ENCODE measurements at places on chromosomes 16 and 17.

GRCh38 chr17:76540381-76541300, 797 bp downstream of the PRCD start:
- peak; percentile 78 for DNase-seq

GRCh38 chr17:2700491-2701141, 10.9 kb downstream of the CLUH start:
- DNase-seq: no peak

GRCh38 chr17:57466017-57466471, 209.7 kb downstream of the MSI2 start:
- no peak for DNase-seq

GRCh38 chr16:85931596-85932402, 32.8 kb downstream of the IRF8 start:
- DNase-seq: no peak

GRCh38 chr16:48384520-48385252, 527 bp downstream of the SIAH1 start:
- peak; percentile 63 for DNase-seq

DNA sequence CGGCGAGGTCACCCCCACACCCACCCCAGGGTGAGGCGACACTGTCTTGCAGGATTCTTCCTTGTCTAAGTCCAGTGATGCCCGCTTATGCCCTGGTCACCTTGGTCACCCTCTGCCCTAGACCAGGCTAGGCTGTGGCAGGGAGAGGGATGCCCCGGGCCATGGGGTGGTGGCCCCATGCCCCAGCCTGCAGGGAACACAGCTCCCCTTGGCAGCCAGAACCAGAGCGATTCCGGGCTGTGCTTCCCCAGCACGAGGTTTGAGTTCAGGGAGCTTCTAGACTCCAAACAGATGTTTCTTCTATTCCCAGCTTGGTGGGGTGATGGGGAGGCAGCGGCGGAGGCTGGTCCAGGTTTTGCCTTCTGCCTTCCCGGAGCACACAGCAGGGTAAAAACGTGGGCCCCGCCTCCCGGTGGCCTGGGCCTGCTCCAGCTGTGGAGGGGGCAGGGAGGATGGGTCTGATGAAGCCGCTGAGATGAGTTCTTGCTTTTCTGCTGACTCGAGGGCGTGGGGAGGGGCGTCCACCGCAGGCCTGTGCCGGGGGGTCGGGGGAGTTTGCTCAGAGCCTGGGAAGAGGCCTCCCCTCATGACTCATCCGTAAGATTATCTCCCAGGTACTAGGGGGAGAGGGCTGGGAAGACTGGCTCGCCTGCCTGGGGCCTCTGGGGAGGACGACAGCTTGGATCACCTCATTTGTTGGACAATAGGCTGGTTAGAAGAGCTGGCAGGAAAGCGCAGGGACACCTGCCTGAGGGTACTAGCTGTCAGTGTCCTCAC, 15.4 kb downstream of the SMTNL2 start:
- peak; percentile 33 for DNase-seq

DNA sequence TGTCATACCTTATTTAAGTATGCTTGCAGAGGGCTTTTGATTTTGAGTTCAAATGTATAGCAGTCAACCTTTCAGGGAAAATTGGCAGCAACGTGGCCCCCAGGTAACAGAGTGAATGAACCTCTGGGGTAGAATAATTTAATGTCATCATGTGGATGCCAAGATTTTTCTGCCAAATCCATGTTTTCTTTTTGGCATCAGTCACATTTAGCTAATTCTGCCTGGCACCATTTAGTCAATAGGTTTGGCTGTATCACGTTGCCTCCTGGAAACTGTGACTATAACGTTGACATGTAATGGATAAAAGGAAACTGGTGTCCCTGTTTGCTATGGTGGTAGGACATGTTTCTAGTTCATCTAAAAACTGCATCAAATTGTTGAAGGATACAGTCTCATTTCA, 115.5 kb downstream of the HS3ST2 start:
- no peak for DNase-seq

DNA sequence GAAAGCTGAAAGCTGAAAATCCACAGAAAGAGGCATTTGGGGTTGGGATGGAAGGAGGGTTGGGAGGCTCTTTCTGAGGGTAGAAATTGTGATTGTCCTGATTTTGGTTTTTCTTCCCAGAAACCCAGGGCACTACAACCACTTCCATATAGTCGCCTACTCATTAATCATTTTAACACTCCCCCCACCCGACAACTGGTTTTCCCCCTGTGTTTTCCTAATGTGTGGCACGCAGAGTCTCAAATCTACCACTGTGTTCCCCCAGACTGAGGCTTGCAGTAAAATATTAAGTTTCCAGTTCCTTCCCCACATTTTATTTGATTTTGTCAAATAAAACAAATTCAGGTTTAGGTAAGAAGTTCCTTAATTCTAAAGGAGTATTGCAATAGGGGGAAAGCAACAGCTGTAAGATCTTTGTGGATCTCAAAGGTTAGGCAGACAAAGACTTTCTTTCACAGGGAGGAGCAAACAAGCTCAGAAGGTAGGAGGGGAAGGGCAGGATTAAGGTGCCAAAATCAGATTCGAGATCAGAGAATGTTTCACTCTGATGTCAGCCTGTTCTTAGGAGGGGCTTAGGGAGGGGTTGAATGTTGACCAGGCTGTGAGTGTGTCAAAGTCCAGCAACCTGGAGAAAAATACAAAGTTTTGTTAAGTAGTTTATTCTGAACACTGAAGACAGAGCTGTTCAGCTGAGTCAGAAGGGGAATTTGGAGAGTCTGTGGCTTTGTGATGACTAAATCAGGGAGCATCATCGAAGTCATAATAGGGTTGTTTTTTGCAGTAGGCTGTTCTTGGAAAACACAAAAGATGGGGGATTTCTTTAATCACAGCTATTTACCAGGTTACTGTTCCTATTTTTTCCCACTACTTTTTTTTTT, 3.6 kb downstream of the ZNF267 start:
- DNase-seq: no peak

DNA sequence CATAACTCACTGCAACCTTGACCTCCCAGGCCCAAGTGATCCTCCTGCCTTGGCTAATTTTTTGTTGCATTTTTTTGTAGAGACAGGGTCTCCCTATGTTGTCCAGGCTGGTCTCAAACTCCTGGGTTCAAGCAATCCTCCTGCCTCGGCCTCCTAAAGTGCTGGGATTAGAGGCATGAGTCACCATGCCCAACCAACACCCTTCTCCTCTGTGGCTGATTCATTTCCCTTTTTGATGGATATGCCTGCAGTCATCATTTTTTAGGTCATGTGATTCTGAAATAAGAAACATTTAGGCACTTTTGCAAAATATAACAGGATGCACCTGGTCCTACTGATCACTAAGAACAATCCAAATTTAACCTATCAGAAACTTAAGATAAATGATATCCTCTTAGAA, 44.0 kb upstream of the YPEL2 start:
- DNase-seq: no peak

DNA sequence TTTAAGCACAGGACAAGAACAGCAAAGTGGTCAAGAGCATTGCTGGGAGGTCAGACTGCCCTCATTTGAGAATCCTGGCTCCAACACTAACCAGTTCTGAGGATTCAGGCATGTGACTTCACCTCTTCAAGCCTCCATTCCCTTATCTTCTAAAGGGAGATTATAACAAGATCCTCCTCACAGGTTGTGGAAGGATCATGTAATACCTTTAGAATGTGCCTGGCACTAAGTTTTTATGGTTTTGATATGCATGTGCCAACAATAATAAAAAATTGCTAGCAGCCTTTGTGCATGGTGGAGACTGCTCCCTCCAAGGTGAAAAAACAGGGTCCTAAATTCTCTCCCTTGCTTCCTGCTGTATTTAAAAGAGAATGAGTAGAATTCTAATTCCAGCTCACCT, 36.0 kb upstream of the ADAMTS18 start:
- no peak for DNase-seq

DNA sequence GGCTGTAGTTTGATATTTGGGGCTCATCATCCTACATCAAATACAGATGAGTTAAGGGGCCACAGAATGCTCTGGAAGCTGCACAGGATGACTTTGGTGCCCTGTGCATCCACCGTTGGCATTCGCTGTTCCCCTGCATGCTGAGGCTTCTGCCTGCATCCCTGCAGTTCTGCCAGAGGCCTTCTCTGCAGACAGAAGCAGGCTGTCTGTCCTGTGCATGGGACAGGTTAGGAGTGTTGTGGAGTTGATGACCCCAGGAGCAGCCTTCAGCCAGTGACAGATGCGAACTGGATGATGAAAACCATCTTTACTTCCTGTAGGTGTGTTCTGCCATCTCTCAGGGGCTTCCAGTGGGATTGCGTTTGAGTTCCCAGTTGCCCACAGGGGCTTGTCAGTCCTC, 13.6 kb upstream of the TNS4 start:
- DNase-seq: no peak

DNA sequence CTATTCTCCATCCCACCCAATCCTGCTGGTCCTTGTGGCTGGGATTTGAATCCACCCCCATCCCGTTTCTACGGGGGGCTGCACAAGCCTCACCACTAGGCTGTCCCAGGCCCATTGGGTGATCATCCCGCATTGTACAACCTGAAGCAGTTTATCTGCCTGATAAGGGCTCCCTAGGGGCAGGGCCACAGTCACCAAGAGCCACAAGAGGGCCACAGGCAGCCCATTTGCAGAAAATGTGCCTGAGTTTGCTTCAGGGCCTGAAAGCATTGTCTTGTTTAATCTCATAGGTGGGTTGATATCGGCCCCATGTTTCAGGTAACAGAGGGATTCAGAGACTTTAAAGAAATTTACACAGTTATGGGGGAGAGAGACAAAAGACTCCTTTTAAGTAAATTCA, 245.0 kb downstream of the CPPED1 start:
- no peak for DNase-seq

- DNase-seq: no peak
Observed at GRCh38 chr17:40602445-40603443, 37.5 kb upstream of the CCR7 start.

- DNase-seq: no peak
Observed at GRCh38 chr16:50836121-50836621, 94.3 kb downstream of the CYLD start.

GRCh38 chr17:50339381-50339780, 6.5 kb upstream of the XYLT2 start:
- no peak for DNase-seq

- no peak for DNase-seq
Observed at GRCh38 chr16:11717811-11718210, 24.8 kb downstream of the TXNDC11 start.

GRCh38 chr17:29855686-29856085, 74.3 kb downstream of the SSH2 start:
- DNase-seq: no peak

DNA sequence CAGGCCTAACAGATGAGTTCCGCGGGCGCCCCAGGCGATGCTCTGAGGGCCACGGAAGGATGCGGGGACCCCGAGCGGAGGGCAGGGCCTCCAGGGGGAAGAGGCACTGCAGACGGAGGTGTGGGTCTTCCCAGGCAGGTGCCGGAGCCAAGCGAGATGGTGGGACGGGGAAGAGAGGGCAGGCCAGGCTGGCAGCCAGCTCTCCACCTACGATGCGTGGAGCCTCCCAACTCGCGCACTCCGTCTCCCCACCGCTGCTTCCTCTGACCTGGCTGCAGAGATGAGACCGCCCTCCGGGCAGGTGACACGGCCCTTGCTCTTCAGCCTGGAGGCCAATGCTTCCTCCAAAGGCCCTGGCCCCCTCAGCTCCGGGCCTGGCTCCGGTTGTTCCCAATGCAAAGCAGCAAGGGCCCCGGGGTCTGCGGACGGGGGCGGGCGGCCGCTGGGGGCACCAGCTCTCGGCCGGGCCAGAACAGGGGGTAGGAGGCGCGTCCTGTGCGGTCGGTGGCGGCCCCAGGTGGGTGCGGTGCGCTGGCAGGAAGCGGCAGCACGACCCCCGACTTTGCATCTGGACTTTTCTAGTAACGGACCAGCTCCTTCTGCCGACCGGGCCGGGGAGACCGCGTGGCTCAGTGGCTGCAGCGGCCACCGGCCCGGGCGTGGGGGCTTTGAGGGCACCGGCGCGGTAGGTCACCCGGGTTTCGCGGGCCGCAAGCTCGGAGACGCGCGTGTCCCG, 1.5 kb upstream of the SOX8 start:
- no peak for DNase-seq

GRCh38 chr16:83733301-83733700, 74.5 kb upstream of the HSBP1 start:
- peak; percentile 27 for DNase-seq
